ENCODE measurements at places on chromosomes 11 and 22.
A peak's percentile ranks its signal among the peaks of the same experiment; 100 is the strongest.

DNA sequence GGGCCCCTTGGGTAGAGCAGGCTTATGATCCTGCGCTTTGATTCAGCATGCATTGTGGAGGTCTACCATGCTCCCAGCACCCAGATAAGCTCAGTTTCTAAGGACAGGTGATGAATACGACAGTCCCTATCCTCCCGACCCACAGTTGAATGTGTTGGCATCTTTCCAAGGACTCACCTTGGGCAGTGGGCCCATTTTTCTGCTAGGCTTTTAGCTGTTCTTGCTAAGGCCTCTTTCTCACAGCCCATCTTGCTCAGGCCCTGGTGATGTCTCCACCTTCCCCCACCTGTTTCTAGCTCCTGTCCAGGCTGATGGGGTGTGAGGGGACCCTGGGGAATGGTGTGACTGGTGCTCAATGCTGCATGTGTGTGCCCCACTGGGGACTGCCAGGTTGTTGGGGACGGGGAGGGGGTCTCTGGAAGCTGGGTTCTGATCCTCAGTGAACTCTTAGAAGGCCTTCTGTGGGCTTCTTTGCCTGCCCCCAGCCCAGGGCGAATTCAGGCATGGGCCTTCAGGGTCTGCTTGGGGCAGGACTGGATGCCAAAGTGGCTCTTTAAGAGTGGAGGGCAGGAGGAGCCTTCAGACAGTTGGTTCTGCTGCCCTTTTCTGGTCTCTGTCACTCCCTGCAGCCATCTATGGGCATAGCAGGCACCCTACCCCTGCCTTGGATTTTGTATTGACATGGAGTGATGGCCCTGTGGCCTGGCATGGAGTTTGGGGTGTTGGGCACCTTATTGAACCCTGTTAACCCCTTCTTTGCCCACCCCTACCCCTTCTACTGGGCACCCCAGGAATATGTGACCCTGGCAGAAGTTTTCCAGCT lies 33.1 kb downstream of the PHLDB1 start:
- no peak for DNase-seq

- DNase-seq: no peak
Measured at GRCh38 chr22:25348391-25348790, 129.0 kb downstream of the CRYBB2 start.

GRCh38 chr11:124646148-124646547 lies 23.5 kb downstream of the TBRG1 start:
- DNase-seq: no peak

GRCh38 chr11:80958361-80958760 lies 1517.5 kb upstream of the TENM4 start:
- no peak for DNase-seq

- DNase-seq: no peak
Measured at GRCh38 chr22:28243539-28243938, 324.5 kb upstream of the PITPNB start.

GRCh38 chr22:43036282-43036829 lies 21.4 kb upstream of the PACSIN2 start:
- DNase-seq: no peak

- DNase-seq: no peak
Measured at GRCh38 chr11:68678031-68678441, 6.3 kb upstream of the GAL start.

GRCh38 chr11:3155691-3156258 lies 9.3 kb downstream of the OSBPL5 start:
- no peak for DNase-seq

DNA sequence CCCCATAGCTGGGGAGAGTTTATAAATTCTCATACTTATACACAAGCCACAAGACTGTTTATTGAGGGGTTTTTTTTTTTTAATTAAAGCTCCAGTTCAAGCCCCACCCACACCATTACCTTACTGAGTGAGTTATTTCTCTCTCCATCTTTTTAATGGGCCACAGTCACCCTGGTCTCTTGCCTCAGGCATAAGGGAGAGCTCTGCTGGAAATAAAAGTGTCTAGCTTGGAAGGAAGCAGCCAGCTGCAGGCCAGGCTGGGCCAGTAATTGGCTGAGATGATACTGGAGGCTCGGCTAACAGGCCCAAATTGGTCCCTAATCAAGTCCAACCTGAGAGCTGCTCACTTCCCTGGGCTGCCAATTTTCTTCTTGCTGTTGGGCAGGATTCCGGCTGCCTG lies 174.1 kb downstream of the INSC start:
- DNase-seq: no peak

DNA sequence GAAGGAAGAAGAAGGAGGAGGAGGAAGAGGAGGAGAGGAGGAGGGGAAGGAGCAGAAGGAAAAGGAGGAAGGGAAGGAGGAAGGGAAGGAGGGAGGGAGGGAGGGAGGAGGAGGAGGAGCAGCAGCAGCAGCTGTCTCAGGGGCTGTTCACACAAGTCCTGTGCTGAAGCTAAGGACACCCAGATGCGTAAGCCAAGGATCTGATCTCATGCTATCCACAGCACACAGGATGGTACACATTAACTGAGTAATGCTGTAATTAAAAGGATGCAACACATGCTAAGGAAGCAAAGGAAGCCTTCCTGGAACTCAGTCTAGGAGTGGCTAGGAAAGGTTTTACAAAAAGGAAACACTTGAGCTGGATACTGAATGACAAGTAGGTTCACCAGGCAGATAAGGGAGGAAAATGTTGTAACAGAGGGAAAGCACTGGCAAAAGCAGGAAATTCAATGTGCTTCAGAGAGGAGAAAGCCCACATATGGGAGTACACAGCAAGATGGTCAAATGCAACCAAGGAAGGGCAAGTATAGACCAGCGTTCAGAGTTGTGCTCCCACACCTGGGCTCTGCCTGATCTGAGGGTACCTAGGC lies 32.0 kb downstream of the TRIM66 start:
- no peak for DNase-seq

DNA sequence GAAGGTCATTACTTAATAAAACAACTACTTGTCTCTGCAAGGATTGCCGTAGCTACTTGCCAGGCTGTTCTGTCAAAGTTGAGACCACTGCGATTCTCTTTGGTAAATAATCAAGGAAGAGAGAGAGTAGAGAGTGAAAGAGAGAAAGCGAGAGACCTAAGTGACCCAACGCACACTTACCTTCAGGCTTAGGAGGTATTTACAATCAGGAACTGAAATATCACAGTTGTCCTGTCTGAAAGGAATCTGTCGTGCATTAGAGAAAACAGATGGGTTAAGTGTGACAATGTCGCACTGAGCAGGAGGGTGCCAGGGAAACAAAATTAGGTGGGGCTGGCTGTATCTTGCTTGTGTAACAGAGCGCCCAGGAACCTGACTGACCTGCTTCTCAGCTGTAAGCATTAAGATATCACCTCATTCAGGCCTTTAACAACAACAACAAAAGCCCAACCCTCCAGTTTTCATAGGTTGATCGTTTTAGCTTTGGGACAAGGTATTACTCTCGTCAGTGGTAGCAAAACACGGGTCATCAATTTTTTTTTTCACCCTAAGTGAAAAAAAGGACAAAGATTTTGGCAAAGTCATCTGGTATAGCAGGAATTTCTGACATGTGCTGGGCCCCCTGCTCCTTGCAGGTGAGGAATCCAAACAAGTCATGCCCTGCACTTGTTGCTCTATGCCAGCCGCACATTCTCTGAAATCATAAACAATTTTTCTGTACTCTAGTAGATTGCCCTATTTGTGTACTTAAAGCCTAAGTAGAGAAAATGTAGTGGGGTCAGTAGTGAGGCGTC lies at the start of gene MUC15:
Gene MUC15, minus strand, starts transcription at position 403 of the 794 bp plus-strand sequence. CDS start 5,169 bp downstream, outside the sequence.
- DNase-seq: no peak

GRCh38 chr11:15687342-15687741 lies 572.6 kb downstream of the INSC start:
- DNase-seq: no peak

- no peak for DNase-seq
Measured at GRCh38 chr11:88193278-88193677, 18.0 kb upstream of the RAB38 start.

DNA sequence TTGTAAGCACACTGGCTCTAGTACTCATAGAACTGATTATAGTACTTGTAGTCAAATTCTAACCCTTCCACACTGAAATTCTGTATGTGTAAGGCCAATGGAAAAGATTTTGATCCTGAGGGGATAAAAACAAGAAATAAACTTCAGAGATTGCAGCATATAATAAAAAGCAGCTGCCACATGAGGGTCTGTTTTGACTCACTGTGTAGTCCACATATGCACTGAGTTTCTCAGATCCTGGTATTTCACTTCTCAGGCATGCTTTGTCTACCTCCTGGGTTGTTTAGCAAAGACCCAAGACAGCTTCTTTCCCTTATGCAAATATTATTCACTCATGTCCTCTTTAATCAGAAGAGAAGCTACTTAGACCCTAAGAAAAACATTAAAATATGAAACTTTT lies 71.1 kb upstream of the SLC5A12 start:
- DNase-seq: no peak

DNA sequence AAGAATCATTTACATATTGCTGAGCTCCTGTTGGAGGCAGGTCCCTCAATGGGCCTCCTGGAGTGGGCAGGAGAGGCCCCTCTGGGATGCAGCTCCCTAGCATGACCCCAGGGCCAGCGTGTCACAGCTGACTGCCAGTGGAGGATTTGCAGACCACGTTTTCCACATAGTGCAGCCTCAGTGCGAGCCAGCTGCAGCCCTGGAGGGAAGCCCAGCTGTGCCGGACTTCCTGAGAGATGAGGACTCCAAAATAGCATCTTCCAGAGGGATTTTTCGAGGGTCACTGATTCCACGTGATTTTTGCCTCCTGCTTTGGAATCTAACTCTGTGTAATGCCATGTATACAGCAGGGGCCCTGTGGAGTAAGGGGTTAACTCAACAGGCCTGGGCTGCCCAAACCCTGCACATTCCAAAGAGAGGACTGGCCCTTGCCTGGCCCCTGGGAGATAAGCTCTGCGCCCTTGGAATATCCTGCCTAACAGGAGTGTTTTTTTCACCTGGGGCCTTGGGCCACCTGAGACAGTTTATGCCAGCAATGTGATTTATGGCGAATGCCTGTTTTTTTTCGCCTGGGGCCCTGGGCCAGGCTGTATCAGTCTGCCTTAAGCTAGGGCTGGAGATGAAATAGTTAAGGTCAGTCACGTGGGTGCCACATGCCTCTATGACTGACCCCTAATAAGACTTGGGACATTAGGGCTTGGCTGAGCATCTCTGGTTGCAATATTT lies 47.4 kb downstream of the RPS6KA4 start:
- DNase-seq: no peak

DNA sequence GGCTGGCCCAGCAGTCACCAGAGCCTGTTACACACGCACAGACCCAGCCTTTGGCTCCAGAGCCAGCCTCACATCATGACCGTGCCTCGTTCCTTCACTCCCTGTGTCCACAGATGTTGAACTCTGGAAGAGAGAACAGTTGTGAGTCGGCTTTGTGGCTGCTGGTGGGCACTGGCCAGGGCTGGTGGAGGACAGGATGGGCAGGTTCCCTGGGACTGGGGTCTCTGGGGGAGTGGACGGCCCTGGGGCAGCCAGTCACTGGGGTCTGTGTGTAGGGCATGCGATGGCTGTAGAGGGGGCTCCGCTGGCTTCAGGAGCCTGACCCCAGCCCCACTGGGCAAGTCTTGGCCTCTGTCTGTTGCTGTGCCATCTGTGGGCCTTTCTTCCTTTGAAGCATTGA lies 1070.1 kb downstream of the BRD1 start:
- DNase-seq: no peak

DNA sequence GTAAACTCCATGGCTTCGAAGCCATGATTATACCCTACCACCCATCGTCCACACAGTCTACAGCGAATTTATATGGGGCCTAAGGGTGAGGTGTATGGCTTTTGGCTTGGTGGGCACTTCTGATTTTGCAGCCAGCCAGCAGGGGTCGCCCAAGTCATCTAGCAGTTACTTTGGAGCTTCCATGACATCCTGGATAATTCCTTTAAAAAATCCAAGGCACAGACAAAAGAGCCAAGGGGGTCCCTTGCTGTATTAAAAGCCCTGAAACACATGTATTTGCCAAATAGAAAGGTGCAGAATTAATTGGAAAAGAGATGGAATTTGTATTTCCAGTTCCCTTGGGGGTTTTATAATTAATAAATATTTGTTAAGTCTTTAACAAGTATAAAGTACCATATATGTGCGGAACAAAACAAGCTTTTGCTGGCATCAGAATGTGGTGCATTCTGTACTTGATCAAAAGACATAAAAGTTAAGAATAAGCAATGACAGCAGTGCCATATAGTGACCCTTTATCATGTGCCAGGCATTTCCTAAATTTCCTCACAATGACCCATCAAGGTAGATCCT lies 132.8 kb upstream of the PITPNB start:
- DNase-seq: peak; percentile 29
